ENCODE measurements at places on chromosomes 12 and 14.

- DNase-seq = no peak
Observed at GRCh38 chr14:50399251-50400032, 2.8 kb upstream of the CDKL1 start.

GRCh38 chr14:76337635-76338545 is 38.0 kb upstream of the ESRRB start:
- no peak for DNase-seq

GRCh38 chr14:53151523-53152183 is 1.5 kb downstream of the DDHD1 start:
- DNase-seq = peak; percentile 53

DNA sequence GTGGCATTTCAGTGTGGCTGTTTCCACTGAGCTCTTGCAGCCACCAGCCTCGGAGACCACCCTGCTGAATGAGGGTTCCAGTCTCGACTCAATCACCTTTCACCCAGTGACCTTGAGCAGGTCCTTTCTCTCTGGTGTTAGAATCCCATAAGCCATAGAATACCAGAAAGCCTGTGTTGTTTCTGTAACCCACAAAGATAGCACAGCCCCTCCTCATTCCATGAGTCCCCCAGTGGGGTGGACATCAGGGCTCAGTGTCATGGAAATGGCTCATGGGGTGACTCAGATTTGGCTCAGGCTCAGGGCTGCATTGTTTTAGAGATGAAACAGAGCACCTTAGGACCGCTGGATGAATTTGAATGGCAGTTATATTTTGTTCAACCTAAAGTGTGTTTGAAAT is 171.5 kb downstream of the PTPN11 start:
- no peak for DNase-seq

GRCh38 chr14:94227029-94227428 is 52.9 kb downstream of the PPP4R4 start:
- no peak for DNase-seq

DNA sequence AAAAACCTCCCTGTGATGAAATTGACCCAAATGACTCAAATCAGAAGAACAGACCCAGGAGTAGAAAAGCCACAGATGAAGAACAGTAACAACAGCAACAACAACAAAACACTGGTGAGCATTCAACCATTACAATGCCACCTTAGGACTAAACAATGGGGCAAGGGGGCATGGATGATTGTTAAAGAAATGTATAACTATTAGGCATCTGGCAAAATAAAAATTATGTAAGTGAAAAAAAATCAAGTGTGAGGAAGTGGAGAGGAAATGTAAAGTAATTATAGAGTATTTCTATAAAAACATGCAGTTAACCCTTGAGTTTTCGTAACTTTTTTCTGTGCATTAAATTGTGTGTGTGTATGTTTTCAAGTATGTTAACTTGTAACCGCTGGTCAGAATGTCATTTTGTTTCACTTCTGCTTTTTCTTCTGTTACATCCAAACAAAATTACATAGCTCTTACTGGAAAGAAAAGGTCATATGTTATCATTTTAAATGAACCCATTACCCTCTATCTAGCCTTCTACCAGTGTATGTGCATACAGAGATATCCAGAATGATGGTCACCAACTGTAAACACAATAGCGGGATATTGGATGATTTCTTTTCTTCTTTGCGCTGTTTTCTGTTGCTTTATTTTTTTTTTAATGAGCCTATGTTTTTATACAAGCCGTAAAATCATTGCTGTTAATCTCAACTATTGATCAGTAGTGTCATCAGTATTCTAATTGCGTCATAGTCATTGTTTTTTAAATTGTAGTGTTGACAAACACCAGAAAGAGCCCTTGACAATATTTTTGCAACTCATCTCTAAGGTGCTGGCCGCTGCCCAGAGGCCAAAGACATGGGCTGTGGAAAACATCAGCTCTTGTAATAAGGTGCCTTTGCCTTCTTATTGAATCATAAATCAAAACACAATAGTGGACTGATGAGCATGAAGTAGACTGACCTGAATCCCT is 170.6 kb downstream of the CRADD start:
- DNase-seq = no peak
